ENCODE measurements at places on chromosomes 3 and 15.

- DNase-seq: no peak
Measured at GRCh38 chr3:38382506-38383080, 36.0 kb downstream of the XYLB start.

- no peak for DNase-seq
Measured at GRCh38 chr3:78665776-78666469, 1101.9 kb downstream of the ROBO1 start.

- no peak for DNase-seq
Measured at GRCh38 chr3:126287536-126288241, 69.5 kb downstream of the KLF15 start.

GRCh38 chr15:61084944-61085367 is 144.1 kb downstream of the RORA start:
- no peak for DNase-seq

DNA sequence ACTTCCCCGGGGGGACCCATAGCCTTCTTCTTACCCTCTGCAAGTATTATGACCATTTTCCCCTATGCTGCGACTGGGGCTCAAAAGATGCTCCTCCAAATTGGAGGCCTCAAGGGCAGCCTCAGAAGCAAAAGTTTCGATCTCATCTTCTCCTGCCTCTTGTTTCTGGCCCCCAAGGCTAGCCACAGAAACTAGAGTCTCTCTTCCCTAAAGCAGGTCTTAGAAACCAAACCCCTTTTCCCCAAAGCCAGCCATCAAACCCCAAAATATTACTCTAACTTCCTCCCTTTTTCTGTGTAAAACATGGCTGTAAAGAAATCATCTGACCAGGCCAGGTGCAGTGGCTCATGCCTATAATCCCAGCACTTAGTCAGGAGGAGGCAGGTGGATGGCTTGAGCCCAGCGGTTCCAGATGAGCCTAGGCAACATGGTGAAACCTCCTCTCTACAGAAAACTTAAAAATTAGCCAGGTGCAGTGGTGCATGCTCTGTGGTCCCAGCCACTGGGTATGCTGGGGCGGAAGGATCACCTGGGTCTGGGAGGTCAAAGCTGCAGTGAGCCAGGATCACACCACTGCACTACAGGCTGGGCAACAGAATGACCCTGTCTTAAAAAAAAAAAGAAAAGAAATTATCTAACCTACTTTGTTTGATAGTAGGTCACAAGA is 36.7 kb upstream of the MFGE8 start:
- DNase-seq: no peak

DNA sequence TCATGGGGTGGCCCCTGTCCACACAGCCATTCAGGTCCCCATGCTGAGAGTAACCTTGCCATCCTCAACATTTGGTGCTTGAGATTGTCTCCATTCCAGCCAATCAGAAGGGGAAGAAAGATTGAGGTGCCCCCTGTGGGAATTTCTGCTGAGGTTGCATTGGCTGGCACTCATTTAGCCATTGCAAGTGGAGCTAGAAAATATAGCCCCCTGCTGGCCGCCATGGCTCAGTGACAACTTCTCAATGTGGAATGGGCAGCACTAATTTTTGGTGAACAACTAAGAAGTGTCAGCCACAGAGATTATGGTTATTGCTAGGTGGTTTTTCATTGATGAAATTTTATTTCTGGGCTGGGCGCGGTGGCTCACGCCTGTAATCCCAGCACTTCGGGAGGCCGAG is 22.0 kb downstream of the COL6A6 start:
- DNase-seq: no peak

DNA sequence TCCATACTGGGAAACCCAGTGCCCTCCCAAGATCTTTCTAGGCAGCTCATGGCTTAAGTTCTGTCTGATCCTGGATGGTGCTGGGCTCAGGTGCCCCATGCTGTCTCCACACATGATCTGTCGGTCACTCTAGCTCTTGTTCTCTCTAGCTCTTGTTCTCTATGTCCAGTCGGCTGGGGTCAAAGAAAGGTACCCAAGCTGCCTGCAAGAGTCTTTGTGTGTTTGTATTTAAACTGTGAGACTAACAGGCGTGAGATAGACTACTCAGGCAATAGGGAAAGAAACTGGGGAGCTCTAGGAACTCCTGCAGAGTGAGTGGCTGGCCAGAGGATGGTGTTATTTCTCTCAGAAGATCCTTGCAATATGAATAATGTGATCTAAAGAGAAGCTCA is 40.2 kb downstream of the GPR156 start:
- DNase-seq: no peak
